Urinary bladder (tissue), 4 donors: ENCODE measurements at places on chromosomes 7 and 10. TPM values are rescaled to one million over a fixed set of nuclear protein-coding genes. Genes with fewer than 3 reads are reported as not detected.

GRCh38 chr7:44259547-44260457 is 59.0 kb downstream of the YKT6 start:
- no peak for DNase-seq

GRCh38 chr7:45680776-45681175 is 106.6 kb downstream of the ADCY1 start:
- DNase-seq = no peak

GRCh38 chr10:118032564-118032963 is 14.2 kb downstream of the RAB11FIP2 start:
- DNase-seq = no peak

DNA sequence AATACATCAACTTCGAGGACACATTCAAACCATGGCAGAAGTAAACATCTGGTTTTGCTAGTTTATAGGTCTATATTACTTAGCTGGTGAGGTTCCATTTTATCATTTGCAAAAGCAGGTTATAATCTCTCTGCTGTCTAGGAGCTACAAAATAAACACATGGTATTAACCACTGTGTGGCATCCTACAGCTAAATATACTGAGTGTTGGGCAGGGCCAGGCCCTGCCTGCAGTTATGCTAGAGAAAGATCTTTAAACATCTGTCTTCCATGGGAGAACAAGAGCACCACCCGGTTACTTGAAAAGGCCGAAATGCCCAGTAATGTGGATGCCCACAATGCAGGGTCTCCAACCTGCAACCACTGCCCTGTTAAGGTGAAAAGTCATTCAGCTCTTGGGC is 20.6 kb upstream of the FKBP9 start:
- no peak for DNase-seq

- no peak for DNase-seq
These were observed 53.6 kb upstream of the DNAAF5 start for GRCh38 chr7:672891-673290.

- no peak for DNase-seq
These were observed 50.9 kb upstream of the ANTXRL start for GRCh38 chr10:46235705-46236545.

DNA sequence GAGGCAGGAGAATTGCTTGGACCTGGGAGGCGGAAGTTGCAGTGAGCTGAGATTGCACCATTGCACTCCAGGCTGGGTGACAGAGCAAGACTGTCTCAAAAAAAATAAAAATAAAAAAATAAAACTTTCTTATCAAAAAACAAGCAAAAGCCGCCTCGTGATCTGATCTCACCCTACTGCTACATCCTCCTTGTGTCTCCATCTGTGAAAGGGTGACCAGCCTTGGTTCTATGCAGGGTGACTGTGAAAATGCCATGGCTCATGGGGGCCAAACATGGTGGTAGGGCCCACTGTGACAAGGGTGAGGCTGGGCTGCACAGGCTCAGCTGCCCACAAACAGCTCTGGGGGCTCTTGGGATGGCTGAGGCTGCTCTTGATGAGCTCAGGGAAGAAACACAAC is 968 bp upstream of the OPN4 start:
- no peak for DNase-seq

DNA sequence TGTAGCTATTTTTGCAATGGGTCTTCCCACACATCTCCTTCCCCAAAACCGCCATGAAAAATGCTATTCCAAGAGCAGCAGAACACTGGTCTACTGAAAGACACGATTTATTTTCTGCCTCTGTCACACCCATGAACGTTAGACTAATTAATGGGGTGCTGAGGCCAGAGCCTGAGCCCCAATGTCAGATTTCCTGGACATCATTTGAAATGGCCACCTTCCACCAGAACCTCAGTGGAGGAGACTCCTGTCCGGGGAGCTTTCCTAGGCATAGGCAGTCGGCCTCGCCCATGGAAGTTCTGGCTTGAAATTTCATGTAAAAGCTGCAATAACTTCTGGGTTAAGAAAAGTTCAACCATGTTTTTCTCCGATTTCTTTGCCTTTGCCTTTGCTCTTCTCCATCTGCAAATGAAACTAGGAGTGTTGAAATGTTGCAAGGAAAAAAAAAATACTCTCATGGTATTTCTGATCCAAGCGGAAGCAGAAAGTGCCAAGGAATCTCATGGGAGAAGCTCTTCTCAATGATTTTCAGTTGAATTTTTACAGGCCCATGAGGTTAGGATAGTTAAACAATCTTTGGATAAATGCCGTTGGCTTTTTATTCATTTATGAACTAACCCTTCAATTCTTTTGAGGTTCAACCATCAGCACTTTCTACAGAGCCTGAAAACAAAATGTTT is 570.8 kb upstream of the MGMT start:
- peak; percentile 77 for DNase-seq

DNA sequence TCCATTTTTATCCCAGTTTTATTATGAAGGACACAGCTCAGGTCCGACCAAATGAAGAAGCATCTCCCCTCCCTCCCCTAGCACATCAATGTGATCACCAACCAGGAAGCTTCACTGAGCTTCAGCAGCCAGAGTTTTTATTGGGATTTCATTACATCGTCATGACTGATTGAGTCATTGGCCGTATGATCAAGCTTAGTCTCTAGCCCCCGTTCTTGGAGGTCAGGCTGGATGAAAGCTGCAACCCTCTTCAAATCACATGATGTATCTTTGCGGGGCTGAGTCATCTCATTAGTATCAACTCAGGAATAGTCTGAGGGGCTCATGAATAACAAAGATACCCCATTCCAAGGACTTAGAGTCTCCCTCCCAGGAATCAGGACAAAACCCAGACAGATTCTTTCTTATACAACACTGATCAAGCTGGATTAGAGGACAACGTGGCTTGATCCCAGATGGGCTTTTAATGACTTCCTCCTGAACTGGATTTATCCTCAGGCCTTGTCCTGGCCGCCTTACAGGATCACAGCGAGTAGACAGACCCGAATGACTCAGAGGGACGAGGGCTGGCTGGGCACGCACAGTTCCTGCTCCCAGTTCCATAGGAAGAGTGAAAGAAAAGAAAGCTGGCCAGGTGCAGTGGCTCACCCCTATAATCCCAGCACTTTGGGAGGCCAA is 14.5 kb downstream of the LIMK1 start:
- no peak for DNase-seq

- no peak for DNase-seq
These were observed 250.5 kb downstream of the SDK1 start for GRCh38 chr7:3551536-3551935.

DNA sequence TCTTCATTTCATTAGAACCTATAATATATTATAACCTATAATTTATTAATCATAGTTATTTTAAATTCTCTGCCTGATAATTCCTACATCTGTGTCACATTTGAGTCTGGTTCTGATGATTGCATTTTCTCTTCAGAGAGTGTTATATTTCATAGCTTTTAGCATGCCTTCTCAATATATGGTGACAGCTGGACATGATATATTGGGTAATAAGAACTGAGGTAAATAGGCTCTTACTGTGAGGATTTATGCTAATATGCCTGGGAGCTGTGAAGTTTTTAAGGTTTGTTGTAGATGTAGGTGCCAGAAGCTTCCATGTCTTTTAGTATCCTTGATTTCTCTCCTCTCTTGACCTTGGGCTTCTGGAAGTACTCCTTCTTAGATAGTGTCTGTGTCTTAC is 325.9 kb upstream of the SEMA3D start:
- DNase-seq = no peak

DNA sequence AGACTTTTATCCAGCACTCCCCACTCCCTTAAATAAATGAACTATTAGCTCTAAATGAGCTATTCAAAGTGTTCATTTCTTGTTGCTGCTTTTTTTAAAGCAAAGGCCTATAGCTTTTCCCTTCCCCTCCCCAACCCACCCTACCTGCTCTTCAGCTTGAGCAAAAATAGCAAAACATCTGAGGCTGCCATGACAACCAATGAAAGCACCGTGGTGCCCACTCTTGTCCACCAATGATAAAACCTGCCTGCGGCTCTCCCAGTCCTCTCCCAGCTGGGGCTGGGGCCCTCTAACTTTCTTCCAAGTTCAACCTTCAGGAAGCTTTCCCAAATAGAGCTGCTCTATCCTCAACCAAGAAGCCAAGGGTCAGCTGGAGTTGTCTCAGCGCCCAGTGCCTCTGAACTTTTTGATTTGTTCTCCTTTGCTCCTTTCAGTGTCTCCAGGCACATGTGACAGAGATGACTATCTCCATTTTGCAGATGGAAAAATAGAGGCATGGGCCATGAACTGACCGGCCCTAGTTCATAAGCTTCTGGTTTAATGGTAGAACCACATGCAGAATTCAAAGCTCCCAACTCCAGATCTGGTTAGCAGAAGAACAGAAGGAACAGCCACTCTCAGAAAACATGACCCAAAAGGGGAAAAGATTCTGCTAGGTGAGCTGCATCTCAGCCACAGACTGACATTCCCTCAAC is 47.7 kb downstream of the PIK3AP1 start:
- DNase-seq = no peak

Gene CPSF4
- 26.4 TPM for polyA plus RNA-seq

Gene PLXNA4
- polyA plus RNA-seq = 1.6 TPM

Gene NSUN6
- 6.0 TPM for polyA plus RNA-seq

Gene CCDC172
- polyA plus RNA-seq = not detected

Gene TAS2R5
- polyA plus RNA-seq = 0.87 TPM

Gene CPA5
- polyA plus RNA-seq = 0.16 TPM

Gene SNX10
- polyA plus RNA-seq = 3.7 TPM
